ENCODE measurements at places on chromosomes 1 and 21.

DNA sequence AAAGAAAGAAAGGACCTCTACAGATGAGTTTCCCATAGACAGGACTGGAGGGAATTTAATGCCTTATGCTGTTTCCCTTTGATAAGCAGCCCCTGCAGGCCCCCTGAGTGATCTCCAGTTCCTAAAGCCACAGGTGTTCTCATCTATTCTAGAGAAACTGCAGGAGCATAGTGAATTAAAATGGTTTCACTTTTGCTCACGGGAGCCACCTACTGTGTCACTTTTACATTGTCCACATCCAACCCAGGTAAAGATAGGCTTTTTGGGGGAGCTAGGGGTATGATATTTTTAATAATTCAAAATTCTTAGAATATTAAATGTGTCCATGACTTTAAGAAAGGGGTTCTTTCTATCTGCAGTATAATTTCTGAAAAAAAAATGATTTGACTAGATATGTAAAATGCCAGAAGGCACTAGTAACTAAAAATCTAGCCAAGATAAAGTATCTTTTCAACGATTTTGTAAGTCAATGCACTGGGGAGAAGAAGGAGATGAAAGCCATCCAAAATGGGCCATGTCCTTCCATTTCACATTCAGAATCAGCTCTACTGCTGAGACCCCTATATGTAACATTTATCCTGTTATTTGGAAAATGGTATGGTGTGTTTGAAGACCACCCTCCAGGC, 267.3 kb upstream of the DUSP10 start:
- DNase-seq, result no peak

DNA sequence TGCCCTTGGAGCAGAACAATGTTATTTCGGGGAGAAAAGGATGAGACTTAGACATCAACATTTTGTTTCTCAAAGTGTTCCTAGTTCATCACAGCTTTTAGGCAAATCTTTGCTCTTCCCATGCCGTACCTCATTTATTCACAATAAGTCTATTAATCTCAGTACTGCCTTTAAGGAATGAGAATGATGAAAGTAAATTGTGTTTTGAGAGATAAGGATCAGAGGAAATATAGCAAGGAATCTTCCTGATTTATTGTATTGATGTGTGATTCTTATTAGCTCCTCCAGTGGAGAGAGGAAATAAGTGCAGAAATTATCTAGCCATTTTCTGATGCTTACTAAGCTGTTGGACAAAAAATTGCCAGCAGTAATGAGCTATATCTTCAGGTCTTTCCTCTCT, 2.0 kb downstream of the POLR3C start:
- DNase-seq, result no peak

DNA sequence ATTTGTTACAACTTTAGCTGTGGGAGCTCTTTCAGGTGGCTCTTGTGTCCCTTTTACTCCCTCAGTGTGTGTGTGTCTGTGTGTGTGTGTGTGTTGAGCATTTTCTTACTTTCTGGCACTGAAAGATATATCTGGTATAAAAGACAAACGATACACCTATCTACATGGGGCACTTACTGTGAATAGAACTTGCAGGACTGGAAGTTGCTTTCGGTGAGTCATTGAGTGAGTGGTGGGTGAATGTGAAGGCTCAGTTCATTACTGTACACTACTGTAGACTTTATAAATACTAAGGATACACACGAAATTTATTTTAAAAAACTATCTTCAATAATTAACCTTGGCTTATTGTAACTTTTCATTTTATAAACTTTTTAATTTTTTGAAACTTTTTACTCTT, 38.7 kb downstream of the BTBD8 start:
- no peak for DNase-seq

DNA sequence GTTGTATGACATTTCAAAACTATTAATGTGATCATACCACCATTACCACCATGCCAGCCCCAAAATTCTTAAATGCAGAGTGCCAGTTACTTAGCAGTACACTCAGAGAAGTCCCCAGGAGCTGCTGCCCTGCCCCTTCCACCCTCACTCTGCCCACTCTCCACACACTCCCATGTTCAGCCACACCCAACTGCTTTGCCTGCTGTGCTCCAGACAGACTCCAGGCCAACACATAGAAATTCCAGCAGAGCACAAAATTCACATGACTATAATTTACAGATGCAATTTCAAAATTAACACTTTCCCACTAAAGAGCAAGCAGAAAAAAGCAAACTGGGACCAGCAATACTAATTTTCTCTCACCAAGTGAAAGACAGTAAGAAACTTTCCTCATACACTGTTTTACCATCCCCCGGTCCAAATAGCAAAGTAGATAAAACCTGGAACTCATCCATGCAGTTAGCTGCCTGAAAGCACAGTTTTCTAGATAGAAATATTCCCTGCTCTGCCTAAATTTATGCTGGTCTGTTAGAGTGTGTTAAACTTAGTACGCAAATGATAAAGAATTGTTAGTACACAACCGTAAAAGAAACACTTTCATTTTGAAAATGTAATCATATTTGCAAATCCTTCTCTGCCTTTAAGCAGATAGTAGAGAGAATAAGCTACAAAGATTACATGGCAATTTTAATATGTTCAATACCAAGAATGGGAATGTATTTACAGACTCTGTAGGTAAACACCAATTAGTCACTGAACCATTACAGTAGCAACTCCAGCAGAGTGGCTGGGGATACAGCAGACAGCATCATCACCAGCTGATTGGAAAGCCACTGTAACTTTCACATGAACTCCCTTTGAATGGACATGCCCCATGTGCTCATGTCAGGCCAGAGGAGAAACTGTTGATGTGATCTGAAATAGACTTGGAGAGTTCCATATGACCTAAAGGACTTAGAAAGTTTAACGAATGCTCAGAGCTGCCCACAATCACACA, 176.5 kb downstream of the VAV3 start:
- DNase-seq, result no peak

- DNase-seq, result no peak
Measured at GRCh38 chr1:114745291-114745690, 12.5 kb downstream of the CSDE1 start.

DNA sequence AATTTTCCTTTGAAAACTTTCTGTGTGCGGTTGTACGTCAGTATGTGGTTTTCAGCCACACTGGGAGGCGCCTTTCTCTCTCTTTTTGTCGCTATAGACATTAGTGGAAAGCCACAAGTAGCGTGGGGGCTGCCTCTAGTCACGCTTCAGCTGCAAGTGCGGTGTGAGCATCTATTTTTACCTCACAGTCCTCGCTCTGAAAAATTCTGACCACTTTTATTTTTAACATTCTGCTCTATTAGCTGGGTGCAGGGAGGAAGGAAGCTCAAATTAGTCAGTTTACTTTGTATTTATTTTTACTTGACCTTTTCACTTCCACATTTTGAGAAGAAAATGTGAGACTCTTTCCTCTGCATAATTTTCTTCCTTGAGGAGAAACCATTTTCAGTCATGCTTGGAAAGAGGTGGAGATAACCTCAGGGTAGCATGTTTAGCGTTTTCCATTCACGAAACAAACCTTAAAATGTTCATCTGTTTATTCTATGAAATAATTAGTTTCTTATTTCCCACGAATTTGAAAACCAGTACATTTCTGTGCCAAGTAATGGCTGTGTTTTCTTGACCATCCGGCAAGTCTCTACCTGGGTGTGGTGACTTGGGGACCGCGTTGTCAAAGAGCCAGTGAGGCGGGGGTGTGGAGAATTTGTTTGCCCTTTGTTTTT, 35.6 kb downstream of the ADARB1 start:
- no peak for DNase-seq

DNA sequence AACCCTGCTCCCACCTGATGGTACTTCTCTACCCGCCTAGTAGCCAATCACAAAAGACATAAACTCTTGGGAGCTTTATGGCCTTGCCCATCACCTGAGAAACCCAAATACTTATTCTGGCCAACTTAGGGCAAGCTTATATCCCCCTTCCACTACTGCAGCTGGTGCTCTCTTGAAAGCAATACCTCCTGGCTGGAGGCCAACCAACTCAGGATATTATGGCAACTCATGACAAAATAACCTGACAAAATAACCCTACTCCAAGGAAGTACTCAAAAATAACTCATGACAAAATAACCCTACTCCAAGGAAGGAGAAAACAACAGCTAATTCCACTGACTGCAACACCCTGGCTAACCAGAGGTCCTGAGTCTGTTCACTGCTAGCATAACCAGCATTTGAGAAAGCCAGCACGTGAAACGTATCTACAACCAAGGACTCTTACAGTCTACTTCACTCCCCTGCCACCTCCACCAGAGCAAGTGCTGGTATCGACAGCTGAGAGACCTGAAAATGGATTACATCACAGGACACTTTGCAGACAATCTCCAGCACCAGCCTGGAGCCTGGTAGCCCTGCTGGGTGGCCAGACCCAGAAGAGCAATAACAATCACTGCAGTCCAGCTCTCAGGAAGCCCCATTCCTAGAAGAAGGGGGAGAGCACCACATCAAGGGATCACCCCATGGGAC, 179.9 kb downstream of the COL24A1 start:
- DNase-seq, result no peak

GRCh38 chr1:5819391-5820025, 172.7 kb downstream of the NPHP4 start:
- DNase-seq, result no peak

Measured in brain pericyte (primary cell).